Stimulated activated CD4-positive, alpha-beta T cell treated with anti-CD3 and anti-CD28 coated beads, TNF-alpha, amount 100 ng/mL, for 4 hours (primary cell): ENCODE measurements at places on chromosomes 2 and 18.
A peak's percentile ranks its signal among the peaks of the same experiment; 100 is the strongest.

DNA sequence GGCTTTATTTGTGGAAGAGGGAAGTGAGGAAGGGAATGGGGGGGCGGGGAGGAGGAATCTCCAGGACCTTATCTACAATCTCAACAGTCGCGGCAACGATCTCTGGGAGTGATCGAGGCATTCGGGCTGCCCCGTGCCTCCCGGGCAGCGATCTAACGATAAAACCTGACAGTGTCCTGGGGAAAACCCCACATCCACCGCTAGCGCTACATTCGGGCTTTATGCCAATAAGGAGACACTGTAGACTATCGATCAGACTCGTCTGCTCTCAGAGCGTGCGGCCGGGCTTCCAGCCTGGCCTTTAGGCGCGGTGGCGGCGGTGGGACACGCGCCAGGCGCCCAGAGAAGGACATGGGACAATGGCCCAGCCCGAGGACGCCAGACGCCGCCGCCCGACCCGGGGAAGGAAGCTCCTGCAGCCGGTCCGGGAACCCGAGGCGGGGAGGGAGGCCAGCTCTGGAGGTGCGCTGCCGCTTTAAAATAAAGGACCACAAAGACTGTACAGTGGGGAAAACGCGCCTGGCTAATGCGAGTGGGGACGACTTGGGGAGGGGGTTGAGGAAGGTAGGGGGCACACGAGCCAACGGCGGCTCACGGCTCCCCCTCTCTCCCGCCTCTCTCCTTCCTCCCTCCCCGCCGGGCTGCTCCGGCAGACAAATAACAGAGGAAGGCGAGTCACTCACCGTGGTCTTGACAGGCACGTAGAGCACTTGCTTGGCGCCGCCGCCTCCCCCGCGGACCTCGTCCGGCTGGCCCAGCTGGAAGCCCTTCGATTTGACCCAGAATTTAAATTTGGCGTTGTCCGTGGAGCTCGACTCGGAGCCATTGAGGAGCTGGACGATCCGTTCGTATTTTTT, 2.2 kb downstream of the NOL4 start:
- no peak for DNase-seq

DNA sequence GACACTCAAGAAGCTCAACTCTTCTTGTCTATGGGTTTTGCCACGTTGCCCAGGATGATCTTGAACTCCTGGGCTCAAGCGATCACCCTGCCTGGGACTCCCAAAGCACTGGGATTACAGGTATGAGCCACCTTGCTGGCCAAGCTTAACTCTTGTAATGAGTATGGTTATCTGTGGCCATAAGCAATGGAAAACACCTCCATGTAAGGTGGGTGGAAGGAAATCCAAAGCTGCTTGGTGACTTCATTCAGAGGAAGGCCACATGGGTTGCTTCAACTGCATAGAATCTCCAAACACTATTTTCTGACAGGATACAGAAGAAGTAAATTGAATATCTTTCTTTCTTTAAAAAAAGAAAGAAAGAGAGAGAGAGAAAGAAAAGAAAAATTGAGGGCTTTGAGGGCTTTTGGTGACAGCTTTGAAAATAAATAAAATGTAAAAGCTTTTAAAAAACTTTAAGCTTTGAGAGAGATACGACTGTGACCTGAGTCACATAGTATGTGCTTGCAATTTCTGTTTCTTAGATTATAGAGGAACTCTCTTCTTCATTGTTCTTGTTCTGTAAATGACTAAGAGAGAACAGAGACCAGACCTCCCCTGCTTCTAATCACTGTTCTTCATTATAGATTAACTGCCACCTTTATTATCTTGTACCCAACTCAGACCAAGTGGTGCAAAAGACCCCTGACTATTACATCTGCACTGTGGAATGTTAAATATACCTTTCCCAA, 123.1 kb upstream of the NDUFV2 start:
- DNase-seq, result no peak

DNA sequence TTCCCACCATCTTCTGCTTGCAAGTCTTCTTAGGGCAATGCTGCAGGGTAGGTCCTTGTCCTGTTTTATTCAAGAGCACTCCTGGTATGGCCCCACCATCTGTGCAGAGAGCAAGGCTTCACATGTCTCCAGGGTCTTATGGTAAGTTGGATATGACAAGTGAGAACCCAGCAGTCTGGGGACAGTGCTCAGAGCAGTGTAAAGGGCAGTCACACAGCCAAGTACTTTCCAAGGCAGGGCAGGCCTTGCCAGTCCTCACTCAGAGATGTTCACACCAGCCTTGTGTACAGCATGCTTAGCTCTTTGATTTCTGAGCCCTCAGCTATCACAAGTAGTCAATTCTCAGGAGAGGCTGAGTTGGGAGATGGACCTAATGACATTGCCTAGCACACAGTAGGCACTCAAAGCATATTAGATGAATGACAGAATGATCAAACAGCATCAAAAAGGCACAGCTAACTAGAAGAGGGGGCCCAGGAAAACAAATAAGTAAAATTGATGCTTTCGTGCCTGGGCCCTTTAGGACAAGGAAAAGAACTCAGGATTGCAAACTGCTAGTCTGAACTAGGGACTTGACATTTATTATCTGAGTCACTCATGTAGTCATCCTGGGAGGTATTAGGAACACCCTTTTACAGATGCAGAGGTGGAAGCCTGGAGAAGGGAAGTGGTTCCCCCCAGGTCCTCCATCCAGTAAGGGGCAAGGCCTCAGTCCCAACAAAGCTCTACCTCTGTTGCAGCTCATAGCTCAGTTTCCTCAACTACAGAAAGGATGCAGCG, 86.7 kb upstream of the CTAGE1 start:
- no peak for DNase-seq

DNA sequence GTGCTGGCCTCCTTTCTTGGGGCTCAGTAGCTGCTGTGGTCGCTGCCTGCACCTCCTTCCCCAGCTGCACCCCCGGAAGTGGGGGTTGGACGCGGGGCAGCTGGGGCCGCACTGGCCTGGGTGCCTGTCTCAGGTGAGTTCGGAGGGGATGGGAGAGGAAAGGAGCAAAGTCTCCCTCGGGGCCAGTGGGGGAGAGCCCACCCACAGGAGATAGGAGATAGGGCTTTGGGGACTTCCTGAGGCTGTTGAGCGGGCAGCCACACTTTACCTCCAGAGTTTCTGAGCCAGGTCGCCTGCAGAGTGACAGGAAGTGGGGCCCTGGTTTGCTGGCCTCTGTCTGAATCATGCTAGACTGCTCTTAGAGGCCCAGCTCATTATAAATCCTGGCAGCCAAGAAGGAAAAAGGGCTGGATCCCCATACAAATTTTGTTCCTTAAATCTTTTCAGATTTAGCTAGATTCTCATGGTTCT, 8.1 kb downstream of the MBP start:
- no peak for DNase-seq

GRCh38 chr2:73979686-73980085, 5.0 kb upstream of the TET3 start:
- no peak for DNase-seq

DNA sequence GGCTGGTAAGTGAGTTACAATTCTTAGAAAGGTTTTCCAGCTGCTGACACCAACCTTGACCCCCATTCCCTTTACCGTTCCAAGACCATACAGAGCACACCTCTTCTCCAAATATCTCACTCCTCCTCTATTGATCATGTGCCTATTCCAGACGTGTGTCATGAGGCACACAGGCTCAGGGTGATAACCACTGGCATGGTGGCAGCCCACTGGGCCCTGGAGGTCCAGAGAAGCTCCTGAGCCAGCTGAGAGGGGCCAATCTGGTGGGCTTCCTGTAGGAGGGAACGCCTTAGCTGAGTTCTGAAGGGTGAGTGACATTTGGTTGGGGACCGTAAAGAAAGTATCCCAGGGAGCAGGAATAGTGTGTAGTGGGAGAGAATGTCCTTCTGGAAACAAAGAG, 28.3 kb downstream of the ZAP70 start:
- no peak for DNase-seq

DNA sequence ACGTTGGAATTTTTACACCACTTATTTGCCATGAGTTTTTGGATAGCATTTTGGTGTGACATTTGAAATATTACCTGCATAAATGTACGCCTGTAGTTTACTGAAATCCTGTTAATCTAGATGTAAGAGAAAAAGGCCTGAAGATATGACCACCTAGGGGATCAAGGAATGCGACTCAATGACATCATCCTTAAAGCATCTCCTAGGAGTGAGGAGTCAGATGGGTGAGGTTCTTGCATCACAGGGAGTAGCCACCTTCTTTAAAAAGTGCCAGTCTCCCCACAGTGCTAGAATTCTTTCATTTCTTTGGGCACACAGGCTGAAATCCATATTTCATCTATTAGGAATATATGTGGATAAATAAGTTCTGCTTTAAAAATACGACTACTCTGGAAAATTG, 34.5 kb downstream of the ADCYAP1 start:
- no peak for DNase-seq

GRCh38 chr2:160006475-160006874, 55.9 kb downstream of the PLA2R1 start:
- DNase-seq, result no peak

DNA sequence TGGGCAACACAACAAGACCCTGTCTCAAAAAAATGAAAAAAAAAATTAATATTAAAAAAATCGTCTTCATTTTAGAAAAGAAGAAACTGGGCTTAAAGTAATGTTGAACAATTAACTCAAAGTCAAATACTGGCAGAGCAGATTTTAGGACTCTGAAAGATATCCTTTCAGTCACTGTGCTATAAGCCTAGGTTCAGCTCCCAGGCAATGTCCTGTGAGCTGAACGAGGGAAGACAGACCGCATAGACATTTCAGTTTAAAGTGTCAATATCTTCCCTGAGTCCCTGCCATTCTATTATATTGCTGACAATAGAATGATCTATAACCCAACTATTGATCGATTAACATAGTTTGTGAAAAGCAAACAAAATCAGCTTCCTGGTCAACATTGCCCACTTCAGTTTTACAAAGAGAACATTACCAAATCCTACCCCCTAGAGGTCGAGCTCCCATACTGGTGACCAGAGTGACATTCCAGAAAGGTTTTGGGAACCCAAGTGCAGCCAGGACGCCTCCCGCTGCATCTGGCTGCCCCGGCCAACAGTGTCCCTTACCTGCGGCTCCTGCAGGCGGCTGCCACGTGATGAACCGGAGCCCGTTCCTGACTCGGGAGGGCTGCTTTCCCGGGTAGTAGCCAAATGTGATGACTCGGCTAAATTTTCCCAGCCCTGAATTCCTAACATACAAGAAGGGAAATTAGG, 639 bp downstream of the MRO start:
- no peak for DNase-seq

DNA sequence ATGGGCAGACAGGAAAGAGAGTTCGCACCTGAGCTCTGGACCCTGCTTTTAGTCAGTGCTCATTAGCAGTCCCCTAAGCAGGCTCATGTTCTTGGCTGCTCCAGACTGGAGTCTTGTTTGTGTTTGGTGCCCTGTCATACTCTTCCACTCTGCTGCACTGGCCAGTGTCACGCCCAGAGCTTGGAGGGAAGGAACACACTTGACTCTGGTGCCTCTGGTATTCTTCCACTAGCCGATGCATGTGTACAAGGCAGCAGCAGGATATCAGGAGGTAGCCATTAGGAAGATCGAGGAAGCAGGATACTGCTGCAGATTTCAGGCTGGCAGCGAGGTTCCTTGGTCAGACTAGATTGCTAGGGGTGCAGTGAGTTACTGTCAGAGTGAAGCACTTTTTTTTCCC, 81.4 kb upstream of the B3GNT2 start:
- no peak for DNase-seq

DNA sequence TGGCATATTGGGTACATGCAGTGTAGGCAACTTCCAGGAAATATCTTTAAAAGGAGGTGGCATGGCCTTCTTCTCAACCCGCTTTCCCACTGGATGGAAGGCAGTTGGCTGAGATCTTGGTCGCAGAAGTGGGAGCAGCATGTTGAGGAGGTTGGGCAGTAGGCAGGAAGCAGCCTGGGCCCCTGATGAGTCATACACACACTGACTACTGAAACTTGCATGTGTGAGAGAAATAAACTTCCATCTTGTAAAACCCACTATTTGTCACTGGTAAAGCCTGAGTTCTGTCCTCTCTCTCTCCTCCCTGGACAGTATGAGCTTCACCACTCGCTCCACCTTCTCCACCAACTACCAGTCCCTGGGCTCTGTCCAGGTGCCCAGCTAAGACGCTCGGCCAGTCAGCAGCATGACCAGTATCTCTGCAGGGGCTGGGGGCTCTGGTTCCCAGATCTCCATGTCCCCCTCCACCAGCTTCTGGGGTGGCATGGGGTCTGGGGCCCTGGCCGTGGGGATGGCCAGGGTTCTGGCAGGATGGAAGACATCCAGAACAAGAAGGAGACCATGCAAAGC, 233.8 kb upstream of the SPRED2 start:
- no peak for DNase-seq

DNA sequence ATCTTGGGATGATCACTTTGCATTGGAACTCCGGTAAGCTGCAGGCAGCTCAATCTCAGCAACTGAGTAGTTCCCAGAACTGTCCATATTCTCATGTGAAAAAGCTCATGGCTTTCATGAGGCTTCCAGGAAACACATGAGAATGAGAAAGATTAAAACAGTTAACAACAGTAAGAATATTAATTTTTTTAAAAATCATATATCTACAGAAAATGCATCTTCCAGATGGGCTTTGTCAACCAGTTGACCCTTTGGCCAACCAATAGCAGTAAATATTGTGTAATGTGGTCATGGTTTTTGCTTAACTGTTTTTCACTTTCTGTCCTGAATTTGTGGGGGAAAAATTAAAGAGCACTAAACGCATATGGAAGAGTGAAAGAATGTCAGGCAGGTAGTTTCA, 131.2 kb upstream of the CCDC195 start:
- DNase-seq, result no peak

GRCh38 chr2:133844214-133844892, 276.1 kb upstream of the NCKAP5 start:
- peak; percentile 11 for DNase-seq

- DNase-seq, result no peak
Measured at GRCh38 chr18:71443706-71444480, 1100.2 kb downstream of the CBLN2 start.

DNA sequence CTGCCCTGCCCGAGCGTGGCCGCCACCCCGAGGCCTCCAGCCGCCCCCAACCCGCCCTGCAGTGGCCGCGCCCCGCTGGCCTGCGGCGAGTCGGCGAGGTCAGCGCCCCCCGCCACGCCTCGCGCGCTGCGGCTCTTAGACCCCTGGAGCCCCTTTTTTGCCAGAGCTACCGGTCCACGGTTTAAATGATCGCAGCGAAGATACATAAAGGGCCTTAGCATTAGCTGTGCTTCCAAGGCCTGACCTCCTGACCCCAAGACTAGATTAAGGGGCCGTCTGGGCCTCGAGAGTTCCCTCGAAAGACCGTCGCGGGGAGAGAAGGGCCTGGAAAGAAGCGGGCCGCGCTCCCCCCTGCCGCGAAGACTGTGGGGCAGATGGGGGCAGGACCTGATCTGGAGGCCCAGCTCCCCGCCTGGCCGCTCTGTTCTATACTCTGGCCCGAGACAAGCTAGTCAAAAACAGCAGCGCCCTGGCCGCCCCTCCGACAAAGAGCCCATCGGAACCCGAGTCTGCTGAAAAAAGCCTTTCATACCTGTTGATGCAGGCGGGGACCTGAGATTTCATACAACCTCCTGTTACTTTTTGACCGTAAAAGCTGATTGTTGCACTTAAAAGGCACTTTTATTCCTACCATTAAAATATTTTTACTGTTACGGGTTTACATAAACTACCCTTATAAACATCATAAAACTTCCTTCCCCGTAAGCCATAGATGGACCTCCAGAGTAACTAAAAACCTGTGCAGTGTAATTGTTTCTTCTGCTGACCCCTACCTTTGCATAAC, 68.7 kb upstream of the PSMD14 start:
- DNase-seq, result no peak

GRCh38 chr2:43075811-43076585, 150.4 kb downstream of the ZFP36L2 start:
- no peak for DNase-seq
